ENCODE measurements at places on chromosomes 5 and 9.

DNA sequence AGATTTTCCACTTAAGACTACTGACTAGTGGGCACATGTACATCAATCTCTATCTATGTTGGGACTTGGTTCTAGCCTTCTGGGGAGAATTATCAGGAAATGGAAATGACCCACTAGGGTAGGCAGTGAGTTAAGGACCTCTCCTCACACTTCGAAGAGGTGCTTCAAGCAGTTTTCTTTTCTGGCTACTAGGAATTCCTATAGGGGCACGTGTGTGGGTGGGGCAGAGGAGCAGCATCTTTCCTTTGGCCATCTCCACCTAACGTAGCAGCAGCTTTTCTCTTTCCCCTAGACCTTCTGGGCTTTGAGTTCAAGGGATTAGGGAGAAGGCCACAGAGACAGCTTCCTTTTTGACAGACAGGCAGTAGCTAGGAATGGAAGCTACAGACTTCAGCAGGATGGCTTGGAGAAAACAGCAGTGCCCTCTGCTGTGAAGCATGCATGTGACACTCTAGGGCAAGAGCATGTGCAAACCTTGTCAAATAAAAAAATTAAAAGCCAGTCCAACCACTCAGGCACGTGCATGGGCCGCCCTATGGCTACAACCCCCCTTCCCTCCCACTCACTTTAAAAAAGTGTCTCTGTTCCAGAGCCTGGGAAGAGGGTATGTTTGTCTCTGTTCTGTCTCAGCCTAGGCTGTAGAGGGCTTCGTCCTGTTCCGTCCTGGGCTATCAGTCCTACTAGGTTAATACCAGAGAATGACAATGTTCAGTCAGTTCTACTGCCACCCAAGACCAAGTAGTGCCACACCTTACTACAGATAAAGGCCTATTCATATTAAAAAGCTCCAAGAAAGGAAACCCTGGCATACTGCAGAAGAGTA lies 8.7 kb upstream of the GFRA3 start:
- no peak for DNase-seq

GRCh38 chr9:88657893-88658292 lies 122.9 kb downstream of the NXNL2 start:
- DNase-seq, result no peak

GRCh38 chr9:130823435-130823834 lies 11.6 kb upstream of the ABL1 start:
- no peak for DNase-seq

DNA sequence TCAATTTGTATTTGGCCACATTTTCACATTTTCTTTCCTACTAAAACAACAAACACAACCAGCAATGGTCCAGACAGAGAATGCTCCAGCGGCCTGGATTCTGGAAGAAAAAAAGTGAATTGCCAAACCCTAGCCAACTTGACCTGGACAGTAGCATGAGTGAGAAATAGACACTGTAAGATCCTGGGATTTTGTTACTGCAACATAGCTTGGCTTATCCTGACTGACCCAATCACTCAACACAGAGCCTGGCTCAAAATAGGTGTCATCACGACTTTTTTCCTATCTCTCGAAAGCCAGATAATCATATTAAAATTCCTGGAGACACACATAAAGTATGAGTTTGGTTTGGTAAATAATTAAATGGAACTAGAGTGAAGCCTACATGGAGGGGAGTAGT lies 25.4 kb upstream of the MVB12B start:
- DNase-seq, result no peak

- DNase-seq, result no peak
These were observed 124.6 kb downstream of the ATP10B start for GRCh38 chr5:160727296-160727997.

GRCh38 chr9:85408494-85408893 lies 333.3 kb downstream of the AGTPBP1 start:
- DNase-seq, result no peak

GRCh38 chr9:12797037-12797436 lies 22.2 kb downstream of the LURAP1L start:
- DNase-seq, result no peak

DNA sequence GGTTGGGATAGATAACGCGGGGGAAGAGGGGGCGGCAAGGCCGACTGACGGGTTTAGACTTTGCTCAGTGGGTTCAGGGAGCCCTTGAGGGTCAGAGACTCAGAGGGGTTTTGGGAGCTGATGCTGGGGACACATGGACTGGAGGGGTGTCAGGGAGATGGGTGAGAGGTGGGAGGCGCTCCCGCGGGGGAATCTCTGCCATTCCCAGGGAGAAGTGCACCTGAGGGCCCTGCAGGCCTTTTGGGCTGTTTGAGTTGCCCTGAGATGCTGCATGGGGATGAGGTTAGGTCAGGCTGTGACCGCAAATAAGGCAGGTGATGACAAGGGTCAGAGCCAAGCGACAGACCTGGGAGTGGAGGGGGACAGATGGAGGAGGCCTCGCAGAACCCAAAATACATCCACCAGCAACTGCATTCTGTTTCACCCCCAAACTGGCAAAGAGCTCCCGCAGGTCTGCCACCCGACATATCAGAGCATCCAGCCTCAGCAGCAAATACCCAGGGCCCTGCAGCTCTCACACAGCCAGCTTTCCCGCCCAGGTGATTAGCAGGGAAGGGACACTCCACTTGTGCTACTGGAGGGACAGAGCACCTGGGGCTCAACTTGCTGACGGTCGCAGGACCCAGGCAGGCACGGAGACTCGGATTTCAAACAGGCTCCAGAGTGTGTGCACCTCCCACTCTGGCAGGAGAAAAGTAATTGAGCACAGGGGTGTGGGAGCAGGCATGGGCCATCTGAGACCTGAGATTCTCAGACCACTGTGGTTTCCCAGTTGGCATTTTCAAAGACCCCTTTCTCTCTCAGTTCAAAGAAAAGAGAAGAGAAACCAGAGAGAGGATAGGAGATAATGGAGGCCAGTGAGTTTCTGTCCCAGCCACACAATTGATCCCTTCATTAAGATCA lies 26.4 kb downstream of the TMOD1 start:
- no peak for DNase-seq

GRCh38 chr5:22709743-22710142 lies 143.4 kb downstream of the CDH12 start:
- DNase-seq, result no peak

GRCh38 chr5:82425591-82425990 lies 147.4 kb upstream of the RPS23 start:
- no peak for DNase-seq

GRCh38 chr5:125200866-125201373 lies 454.5 kb upstream of the ZNF608 start:
- no peak for DNase-seq

GRCh38 chr9:35481347-35481975 lies 8.4 kb upstream of the RUSC2 start:
- DNase-seq, result no peak

DNA sequence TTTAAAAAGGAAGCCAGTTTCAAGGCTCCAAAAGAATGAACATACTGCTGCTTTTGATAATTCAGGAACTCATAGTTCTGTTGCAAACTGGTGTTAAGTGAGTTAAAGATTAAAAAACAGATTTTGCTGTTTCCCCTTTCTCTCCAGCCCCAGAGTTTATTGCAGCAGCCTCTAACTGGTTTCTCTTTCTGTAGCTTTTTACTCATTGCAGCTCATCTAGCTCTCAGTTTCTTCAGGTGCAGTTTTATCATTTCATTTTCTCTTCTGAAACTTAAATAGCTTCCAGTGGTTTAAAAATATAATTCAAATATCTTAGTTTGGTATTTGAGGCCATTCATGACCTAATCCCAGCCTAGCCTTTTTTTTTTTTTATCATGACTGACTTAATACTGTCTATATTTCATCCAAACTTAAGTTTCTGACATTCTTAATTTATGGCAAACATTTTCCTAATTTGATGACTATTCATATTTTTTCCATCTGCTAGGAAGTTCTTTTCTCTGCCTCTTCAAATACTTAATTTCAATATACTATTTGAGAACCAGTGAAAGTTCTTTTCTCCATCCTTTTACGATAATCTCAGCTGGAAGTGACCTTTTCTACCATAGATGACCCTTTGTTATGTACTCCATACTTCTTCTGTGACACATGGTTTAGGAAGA lies 252.7 kb upstream of the GRIA1 start:
- no peak for DNase-seq

Measured in stimulated activated CD8-positive, alpha-beta memory T cell treated with anti-CD3 and anti-CD28 coated beads, Interleukin-15, amount 100 ng/mL, for 48 hours (primary cell).